Aorta (tissue), 5 donors: ENCODE measurements at places on chromosomes 1 and 21.

GRCh38 chr1:200415789-200416593 lies 6.2 kb upstream of the ZNF281 start:
- DNase-seq: peak; percentile 84

- DNase-seq: no peak
These were observed 8.8 kb downstream of the SMYD2 start for GRCh38 chr1:214289574-214290272.

DNA sequence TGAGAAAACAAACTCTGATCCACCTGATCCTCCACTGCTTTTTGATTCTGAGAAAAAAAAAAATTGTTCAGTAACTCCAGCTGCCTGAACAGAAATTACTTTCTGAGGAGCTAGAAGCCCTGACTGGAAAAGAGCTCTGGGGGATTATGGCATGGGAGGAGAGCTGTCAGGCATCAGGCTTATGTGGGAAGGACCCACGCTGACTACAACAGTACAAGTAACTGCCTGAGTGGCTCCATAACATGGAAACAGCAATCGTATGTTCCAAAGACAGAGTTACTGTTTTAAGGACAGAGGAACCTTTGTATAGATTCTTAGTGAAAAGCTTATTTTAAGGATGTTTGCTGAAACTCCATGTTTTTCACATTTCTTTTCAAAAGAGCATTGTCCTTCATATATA lies 1.2 kb upstream of the ANGPTL7 start:
- no peak for DNase-seq

GRCh38 chr1:183816110-183816509 lies 11.2 kb downstream of the RGL1 start:
- DNase-seq: no peak

DNA sequence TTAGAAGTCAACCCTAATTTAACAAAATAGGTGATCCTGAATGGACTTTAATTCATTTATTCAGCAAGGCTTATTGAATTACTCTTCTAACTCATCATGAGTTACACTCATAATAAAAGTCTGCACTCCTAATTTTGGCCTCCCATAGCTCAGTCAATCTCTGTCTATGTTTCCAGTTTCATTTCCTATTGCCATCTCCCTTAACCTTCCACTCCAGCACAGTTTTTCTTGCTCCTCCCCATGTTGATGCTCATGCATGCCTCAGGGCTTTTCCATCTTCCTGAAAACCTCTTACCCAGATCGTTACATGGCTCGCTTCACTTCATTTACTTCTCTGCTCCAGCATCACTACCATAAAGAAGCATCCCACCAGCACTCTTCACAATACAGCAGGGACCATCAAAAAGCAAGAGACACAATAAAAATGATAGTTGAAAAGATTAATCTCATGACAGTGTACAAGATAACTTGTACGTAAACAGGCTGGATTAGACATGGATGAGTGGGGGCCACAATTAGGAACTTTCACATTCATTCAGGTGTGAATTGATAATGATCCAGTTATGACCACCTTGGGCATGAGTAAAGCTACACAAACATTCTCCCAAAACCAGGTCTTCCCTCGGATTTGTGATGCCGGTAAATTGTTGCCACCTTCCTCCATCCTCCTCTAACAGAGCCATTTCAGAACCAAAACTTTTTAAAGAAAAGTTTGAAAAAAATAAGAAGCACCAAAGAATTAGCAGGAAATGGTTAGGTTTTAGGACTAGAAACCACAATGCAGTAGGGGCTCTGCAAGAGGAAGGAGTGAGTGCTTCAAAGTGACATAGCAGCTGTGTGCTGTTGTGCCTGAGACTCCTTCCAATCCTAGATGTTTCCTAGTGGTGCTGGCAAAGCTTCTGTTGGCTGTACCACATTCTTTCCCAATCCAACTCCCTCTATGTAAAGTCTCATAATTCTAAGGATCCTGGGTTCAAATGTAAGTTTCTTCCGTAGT lies 89.8 kb downstream of the OLFML2B start:
- no peak for DNase-seq

DNA sequence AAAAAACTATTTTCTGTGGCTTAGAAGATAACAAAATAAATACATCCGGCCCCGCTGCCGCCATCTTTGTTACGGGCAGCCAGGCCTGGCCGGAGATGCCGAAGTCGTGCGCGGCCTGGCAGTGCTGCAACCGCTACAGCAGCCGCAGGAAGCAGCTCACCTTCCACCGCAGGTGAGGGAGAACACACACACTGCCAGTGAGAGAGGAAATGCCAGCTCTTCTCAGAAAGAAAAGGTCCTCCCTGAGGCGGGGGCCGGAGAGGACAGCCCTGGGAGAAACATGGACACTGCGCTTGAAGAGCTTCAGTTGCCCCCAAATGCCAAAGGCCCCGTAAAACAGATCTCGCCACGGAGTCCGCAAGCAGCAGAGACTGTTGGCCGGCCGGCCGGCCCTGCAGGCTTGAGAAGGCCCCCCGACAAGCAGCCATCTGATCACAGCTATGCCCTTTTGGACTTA lies 323.2 kb downstream of the AMY1C start:
- peak; percentile 65 for DNase-seq

- no peak for DNase-seq
These were observed 6.5 kb downstream of the KCNN3 start for GRCh38 chr1:154863315-154864174.

DNA sequence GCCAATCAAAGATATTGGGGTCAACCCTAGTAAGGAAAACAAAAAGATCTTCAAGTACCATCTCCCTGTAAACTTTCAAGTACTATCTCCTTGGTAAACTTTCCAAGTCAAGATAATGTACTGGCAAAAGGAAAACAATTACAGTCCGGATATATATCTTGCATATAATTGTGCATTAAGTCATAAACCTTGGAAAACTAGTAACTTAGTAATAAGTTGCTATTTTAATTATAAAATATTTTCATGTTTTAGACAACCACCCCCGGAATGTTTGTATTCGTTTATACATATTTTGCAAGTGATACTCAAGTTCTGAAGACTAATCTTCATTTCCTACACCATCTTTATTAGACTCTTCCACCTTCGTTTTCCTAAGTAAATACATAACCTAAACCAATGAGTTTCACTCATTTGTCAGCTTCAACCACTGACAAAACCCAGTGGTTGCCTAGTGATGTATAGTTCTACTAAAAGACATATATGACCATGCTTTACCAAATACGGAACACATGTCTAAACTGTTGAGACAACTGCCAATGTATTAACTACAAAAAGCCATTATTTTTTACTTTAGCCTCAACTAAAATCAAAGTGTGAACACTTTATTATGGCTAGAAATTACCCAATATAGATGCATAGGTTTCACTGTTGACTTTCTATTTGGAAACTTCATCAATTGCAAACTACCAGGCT lies 1.7 kb downstream of the AKT3 start:
- DNase-seq: no peak

DNA sequence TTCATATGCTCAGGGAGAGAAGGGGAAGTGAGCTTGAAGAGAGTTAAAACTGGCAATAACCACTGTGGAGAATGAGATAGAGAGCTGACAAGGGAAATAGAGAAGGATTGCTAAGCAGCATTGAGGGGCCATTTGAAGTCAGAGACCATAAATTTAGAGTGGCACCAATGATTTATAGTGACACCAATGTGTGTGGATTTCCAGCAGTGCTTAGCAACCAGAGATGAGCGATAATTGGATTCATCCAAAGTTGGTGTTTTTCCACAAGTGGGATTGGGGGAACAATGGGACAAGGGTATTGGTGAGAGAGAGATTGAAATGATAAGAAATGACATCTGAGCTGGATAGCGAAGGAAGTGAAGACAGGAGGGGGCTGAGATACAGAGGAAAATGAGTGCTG lies 114.1 kb downstream of the C1orf94 start:
- no peak for DNase-seq

- no peak for DNase-seq
These were observed 235.4 kb downstream of the HMCN1 start for GRCh38 chr1:185969524-185969991.

DNA sequence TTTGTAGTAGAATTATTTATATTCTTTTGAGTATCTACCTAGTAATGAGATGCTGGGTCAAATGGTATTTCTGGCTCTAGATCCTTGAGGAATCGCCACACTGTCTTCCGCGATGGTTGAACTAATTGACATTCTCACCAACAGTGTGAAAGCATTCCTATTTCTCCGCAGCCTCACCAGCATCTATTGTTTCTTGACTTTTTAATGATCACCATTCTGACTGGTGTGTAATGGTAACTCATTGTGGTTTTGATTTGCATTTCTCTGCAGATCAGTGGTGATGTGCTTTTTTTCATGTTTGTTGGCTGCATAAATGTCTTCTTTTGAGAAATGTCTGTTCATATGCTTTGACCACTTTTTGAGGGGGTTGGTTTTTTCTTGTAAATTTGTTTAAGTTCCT lies 15.3 kb upstream of the IL23R start:
- no peak for DNase-seq

GRCh38 chr1:36540056-36540455 lies 57.3 kb upstream of the CSF3R start:
- DNase-seq: no peak

DNA sequence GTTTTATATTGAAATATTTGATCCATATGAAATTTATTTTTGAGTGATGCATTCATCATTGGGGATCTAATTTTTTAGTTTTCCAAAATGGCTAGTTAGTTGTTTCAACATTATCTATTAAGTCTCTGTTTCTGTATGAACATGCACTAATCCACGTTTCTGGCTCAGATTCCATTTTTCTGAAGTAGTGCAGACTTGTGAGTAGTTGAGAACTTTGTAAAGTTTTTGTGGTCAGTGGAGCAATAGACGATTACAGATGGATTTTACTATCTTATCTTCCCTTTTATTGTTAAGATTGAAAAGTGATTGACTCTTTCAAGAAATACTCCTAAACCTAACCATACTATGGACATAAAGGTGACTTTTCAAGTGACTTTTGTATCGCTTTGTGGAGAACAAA lies 16.7 kb downstream of the SOAT1 start:
- no peak for DNase-seq

DNA sequence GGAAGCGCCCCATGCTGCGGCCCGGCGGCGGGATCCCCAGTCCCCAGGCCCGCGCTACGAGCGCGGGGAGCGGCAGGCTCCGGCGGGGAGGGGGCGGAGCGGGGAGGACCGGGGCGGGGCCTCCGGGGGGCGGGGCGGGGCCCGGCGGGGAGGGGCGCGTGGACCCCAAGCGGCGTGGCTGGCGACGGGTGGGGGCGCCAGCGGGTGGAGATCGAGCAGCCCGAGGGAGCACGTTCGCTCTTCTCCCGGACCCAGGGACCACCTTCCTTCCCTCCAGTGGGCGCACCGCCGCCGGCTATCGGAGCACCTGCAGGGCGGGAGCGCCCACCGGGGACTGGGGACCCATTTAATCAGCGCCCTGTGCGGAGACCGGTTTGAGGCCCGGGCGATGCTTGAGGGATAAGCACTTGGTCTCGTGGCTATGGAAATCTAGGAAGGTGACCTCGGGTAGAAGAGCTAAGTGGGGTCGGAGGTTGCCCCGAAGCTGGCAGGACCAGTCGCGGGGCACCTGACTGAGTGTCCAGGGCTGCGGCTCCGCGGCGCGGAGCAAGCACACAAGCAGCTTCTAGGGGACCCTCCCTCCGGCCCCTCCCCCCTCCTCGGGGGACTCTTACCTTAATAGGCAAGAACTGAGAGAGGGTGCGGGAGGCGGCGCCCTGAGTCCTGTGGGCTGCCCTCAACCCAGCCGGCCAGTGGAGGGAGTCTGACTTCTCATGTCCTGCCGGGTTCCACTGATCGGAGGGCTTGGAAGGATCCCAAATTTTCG lies at the start of gene TSPAN2:
Gene TSPAN2, minus strand, starts transcription at position 84 of the 766 bp plus-strand sequence. Its CDS starts 71 bp downstream, at position 13.
- DNase-seq: peak; percentile 95

GRCh38 chr1:94324178-94324544 lies 86.8 kb upstream of the ARHGAP29 start:
- DNase-seq: no peak

- peak; percentile 13 for DNase-seq
These were observed 54.2 kb downstream of the NDUFS5 start for GRCh38 chr1:39080269-39080826.

DNA sequence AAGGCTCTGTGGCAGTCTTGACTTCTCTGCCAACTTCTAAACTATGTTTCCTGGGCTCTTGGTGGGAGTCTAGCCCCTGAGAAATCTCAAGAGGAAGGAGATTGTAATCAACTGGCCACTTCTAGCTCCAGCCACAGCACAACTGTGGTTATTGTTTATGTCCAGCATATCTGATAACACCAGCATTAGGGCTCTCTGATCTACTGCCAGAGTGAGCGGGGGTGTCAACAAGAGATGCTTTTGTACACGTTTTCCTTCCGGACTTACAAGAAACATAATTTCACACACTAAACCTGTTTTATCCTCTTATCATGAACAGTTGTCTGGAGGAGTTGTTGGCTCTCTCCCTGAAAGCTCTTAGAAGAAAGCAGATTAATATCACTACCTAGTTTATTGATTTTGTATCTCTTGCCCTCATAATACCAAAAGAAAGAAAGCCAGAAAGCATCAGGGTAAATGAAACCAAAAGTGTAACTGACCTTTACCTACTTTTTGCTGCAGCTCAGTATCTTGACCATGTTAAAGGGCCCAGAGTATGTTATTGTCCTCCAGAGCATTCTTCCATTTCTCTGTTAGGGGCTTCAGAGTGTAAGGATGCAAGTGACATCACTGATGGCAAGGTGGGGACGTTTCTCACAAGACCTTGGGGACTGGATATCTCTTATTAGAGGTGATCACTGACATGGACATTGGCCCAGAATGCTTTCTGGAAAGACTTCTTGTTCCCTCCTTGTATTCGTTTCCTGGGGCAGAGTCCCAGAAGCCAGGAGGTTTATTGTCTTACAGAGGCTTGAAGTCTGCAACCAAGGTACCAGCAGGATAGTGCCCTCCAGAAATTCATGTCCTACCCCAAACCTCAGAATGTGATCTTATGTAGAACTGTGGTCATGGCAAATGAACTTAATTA lies 9.6 kb upstream of the SH2D1B start:
- DNase-seq: no peak

DNA sequence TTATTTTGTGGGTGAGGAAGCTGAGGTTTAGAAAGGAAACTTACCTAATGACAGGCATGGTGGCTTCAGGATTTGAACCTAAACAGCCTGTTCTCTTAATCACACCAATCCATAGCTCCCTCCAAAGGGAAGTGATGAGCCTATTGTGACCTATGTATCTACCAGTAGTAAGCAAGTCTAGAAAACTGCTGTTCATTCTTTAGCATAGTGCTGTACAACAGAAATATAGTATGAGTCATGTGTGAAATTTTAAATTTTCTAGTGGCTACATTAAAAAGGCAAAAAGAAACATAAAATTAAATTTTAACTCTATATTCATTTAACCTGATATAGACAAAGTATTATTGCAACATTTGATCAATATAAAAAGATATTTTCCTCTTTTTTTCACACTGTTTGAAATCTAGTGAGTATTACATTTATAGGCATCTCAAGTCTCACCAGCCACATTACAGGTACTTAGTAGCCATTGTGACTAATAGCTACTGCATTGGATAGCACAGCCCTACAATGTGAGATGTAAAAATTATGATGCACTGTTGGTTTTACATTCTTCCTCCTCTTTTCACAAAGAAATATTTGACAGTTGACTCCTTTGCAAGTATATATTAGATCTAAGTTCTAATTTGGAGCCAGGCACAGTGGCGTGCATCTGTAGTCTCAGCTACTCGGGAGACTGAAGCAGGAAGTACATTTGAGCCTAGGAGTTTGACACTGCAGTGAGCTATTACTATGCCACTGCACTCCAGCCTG lies 16.6 kb downstream of the IPO9 start:
- DNase-seq: no peak
